GM06990 (cell line): ENCODE measurements at places on chromosomes 16 and 17.
A peak's percentile ranks its signal among the peaks of the same experiment; 100 is the strongest.

DNA sequence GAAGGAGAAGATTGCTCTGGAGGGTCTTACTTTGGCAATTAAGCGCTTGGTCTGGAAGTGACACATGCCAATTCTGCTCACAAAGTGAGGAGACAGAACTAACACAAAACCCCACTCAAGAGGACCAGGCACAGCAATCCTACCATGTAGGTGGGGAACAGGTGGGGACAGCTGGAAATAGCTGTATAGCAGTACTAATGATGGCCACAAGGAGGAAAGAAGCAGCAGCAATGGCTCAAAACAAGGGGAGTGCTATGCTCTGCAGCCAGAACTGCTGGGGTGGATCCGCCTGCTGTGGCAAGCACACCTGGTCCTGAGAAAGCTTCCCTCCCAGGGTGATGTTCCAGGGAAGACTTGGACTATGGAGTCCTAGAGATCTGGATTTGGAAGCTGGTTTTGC is 17.0 kb upstream of the TMEM132E start:
- no peak for DNase-seq

GRCh38 chr17:44558710-44559633 is 1.7 kb downstream of the FZD2 start:
- no peak for DNase-seq

GRCh38 chr16:56793492-56793891 is 63.6 kb downstream of the NUP93 start:
- no peak for DNase-seq

DNA sequence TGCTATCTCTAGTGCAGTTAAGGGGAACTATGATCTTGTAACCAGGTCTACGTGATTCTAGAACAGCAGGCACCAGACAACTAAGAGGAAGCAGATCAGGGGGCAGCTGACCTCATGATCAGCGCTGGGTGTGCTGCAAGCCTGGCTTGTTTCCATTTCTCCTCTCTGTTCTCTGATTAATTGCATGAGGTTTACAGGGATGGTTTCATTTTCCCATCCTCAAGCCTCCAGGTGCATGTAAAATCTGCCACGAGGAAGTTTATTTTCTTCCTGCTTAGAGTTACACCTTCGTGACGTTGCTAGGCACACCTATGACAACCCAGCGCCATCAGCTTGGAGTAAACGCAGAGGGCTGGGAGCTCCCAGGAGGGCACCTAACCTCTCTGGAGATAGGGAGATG is 4.3 kb upstream of the NUPR1 start:
- DNase-seq: no peak

- DNase-seq: no peak
Observed at GRCh38 chr17:81551458-81552243, 502 bp downstream of the FAAP100 start.

- no peak for DNase-seq
Observed at GRCh38 chr16:63612462-63613227, 1509.2 kb downstream of the CDH11 start.

GRCh38 chr17:44167181-44167861 is 3.2 kb upstream of the ASB16 start:
- DNase-seq: no peak

GRCh38 chr17:28563475-28563874 is 7.8 kb downstream of the PIGS start:
- no peak for DNase-seq

DNA sequence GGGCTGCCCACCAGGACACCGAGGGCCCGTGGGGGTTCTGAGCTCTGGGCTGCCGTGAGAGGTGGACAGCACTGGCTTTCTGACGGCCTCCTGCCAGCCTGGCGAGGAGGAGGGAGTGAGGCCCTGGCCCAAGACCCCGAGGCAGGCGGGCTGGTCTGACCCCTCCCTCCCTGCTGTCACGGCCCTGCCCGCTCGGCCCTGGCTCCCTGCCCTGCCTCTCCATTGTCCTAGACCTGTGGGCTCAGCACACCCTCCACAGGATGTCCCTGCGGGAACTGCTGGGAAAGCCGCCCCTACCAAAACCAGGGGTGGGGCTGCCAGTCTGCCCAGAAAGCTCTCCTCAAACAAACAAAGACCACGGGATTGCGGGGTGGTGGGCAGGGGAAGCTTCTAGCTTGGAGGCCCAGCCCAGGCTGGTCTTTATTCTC is 20.7 kb downstream of the SPNS2 start:
- DNase-seq: no peak

DNA sequence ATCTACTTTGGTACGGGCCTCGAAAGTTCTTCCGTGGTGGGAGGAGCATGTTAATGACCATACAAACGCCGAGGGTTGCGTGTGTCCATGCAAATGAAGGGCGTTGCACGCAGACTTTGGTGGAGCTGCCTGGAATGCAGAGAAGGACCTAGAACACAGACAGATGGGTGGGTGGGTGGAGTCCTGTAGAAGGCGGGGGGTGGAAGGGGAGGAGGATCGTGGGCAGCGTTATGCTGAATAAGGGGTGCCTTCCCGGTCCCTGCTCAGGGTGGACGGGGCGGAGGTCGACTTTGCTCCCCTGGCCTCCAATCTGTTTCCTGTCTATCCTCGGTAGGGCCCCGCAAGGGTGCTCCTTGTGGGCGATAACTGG is 795 bp upstream of the PAQR4 start:
- no peak for DNase-seq

DNA sequence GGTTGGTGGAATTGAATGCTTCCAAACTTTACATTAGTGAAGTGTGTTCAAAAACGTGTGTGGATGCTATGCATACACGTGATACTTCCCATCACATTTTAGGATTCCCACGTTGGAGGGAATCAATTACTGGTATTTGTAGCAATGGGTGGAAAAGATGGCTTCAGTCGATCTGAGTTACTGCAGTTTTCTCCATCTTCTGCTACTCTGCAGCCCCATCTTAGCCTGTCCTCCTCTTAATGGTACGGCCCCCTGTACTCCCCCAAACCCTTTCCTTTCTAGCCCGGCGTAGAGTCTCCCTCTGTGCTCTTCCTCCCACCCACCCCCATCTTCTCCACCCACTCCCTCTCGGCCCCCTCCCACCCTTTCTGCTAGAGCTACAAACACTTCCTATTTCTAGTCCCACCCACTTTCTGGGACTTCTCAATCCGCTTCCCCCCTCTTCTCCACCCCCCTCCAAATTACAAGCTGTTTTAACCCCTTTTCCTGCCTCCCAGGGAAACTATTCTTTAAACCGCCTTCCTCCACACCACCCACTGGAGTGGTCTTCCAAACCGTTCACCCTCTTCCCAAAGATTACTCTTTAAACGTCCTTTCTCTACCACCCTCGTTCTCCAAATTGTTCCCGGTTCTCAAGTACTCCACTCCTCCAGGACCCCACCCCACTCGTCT is 1.1 kb downstream of the CHTF8 start:
- DNase-seq: no peak

GRCh38 chr16:84898447-84898846 is 78.7 kb downstream of the CRISPLD2 start:
- no peak for DNase-seq

- no peak for DNase-seq
Observed at GRCh38 chr17:41907633-41908539, 10.9 kb downstream of the ACLY start.

DNA sequence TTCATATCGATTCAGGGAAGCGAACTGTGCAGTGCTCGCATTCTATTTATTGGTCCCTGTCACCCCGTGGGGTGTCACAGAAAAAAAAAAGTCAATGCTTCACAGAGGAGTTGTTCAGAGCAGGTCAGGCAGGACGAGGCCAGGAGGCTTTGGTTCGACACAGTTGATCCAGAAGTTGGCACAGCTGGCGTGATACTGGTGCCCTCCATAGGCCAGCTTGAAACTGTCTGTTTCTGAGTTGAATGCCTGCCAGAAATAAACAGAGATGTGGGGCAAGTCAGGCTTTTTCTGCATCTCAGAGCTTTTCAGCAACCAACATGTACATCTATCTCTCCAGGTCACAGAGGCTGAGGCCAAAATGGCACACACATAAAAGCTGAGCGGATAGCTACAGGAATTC is 29.1 kb downstream of the DUSP14 start:
- DNase-seq: no peak

GRCh38 chr17:31433091-31433790 is 41.8 kb downstream of the RAB11FIP4 start:
- DNase-seq: no peak

DNA sequence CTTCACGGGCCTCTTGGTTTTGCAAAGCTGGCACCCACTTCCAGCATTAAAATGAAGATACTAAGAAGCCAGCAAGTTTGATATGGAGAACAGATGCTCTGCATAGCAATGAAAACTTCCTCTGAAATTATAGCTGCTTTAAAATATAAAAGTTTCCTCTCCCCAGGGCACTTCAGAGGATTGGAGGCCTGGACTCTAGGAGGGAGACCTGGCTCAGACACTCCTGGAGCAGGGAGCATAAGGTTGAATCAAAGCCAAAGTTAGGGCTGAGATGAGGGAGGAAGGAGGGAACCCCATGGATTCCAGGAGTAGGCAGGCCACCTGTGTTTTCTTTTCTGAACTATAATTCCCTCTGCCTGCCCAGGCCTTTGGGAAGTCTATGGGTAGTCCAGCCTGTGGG is 176.0 kb upstream of the RPL38 start:
- DNase-seq: no peak

- DNase-seq: no peak
Observed at GRCh38 chr17:77909816-77910215, 48.7 kb upstream of the TNRC6C start.

DNA sequence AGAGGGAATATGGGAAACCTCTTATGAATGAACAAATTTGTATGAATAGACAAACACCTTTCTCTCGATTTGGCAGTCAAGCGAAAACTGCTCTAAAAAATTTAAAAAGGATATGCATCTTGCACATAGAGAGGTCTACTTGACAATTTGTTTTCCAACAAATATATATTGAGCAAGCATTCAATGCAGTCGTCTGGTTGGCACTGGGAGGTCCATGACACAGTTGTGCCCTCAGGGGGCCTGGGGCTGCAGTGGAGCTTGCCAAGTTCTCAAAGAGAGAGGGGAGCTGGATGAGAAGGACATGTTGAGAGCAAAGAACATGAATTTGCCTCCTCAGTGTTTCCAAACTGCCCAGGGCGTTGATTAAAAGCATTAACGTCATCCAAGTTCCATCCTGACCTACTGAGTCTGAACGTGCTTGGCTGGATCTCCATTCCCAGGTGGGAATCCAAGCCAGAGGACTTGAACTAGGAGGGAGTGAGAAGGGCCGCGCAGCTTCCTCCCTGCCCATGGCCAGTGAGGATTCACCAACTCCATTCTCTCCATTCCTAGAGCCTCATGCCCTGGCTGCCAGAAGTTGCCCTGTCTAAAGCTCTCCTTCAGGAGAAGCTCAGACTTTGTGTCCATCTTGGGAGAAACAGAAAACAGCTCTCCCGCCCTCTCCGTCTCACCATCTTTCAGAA is 24.5 kb downstream of the TBX2 start:
- no peak for DNase-seq

DNA sequence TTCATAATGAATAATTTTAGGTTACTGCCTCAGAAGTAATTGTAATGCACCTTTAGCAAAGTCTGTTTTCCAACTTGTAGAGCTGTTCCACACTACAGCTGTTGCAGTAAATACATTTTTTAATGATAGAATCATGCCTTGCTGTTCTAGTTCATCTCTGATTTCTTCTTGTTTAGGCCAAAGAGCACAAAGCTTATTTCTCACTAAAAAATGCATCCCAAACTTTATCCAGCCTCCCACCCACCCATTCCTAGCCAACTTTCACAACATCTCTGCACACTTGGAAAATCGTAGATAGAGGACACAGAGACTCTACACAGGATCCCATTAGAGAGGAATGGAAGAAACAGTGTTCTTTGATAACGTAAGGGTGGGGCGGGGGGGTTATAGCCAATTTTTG is 252.2 kb upstream of the DYNLRB2 start:
- DNase-seq: no peak

DNA sequence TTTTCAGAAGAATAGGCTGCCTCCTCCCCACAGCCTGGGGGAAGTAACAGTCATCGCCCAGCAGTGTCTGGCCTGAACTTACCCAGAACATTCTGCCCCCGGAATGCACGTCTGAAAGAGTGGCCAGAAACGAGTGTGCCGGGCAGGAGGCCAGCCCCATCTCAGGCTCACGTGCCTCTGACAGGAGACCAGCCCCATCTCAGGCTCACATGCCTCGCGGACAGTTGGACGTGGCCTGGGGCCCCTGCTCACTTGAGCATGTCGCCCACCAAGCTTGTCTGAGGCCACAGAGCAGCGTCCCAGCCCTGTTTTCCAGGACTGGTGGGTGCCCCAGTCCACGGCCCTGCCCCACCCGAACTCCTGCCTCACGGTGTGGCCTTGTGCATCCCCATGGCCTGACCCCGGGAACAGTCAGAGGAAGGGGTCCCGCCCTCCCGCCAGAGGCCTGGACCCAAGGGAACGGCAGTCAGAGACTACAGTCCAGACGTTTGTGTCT is 16.3 kb upstream of the CDH15 start:
- no peak for DNase-seq

DNA sequence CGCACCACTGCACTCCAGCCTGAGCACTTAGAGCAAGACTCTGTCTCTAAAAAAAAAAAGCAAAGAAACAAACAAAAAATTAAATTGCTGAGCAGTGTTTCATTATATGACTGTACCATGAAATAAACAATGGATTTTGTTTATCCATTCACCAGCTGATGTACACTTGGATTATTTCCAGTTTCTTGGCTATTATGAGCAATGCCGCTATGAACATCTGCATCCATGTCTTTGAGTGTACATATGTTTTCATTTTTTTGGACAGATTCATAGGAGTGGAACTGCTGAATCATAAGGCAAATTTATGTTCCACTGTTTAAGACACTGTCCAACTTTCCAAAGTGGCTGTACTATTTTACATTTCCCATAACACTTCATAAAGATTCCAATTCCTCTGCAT is 8.0 kb downstream of the RNF157 start:
- no peak for DNase-seq

DNA sequence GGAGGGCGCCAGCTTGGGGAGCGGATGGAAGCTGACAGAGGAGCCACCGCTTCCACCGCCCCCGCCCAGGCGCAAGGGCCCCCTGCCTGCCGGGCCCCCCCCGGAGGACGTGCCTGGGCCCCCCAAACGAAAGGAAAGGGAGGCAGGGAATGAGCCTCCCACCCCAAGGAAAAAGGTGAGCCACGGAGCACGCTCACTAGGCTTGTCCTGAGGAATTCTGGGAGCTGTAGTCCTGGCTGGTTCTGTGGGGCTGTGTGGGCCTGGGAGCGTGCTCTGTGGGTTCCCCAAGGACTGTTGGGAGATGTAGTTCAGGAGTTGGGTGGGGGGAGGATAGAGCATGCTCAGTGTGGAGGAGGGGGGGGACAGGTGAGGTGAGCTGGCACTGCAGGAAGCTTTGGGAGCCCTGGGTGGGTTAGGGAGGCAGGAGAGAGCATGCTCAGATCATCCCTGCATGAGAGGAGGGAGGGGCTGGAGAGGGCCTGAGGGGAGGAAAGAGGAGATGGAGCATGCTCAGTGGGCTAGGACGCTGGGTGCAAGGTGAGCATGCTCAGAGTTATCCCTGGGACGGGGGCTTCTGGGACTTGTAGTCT is 4.5 kb downstream of the FBXL19 start:
- DNase-seq: peak; percentile 60

GRCh38 chr17:76449126-76449525 is 3.8 kb downstream of the UBE2O start:
- DNase-seq: no peak

GRCh38 chr16:51629576-51629975 is 478.5 kb upstream of the SALL1 start:
- DNase-seq: no peak
